ENCODE measurements at places on chromosomes 3 and 15. TPM values are rescaled to one million over a fixed set of nuclear protein-coding genes. Genes with fewer than 3 reads are reported as not detected.

PRR20G gene
- total RNA-seq, result not detected

AGTR1 gene
- 20.3 TPM for total RNA-seq

UROC1 gene
- not detected for total RNA-seq

PP2D1 gene
- not detected for total RNA-seq

MUSTN1 gene
- 13.0 TPM for total RNA-seq

PROS1 gene
- total RNA-seq, result 74.4 TPM

CAMK2N2 gene
- not detected for total RNA-seq

CAMP gene
- total RNA-seq, result 2.9 TPM

ISLR gene
- 88.0 TPM for total RNA-seq

DCBLD2 gene
- total RNA-seq, result 46.7 TPM

GHRL gene
- not detected for total RNA-seq

GJD2 gene
- total RNA-seq, result not detected

PLS1 gene
- 1.6 TPM for total RNA-seq

XCR1 gene
- total RNA-seq, result under 0.01 TPM

EFCAB12 gene
- total RNA-seq, result 0.32 TPM

CKMT1A gene
- not detected for total RNA-seq

KIAA1143 gene
- 31.5 TPM for total RNA-seq

Data from breast epithelium (tissue), 4 donors.